ENCODE measurements at places on chromosomes 2 and 18. TPM values are rescaled to one million over a fixed set of nuclear protein-coding genes. Genes with fewer than 3 reads are reported as not detected.

The KIF3C gene
- 13.2 TPM for total RNA-seq

The RIT2 gene
- total RNA-seq = not detected

The BMP10 gene
- not detected for total RNA-seq

The TANC1 gene
- total RNA-seq = 14.7 TPM

The MREG gene
- total RNA-seq = 1.6 TPM

The ARHGAP15 gene
- not detected for total RNA-seq

The ANAPC1 gene
- 41.5 TPM for total RNA-seq

The FTCDNL1 gene
- 1.2 TPM for total RNA-seq

The SCN2A gene
- 10.9 TPM for total RNA-seq

The NBAS gene
- 98.8 TPM for total RNA-seq

The SERPINB5 gene
- 0.34 TPM for total RNA-seq

The CXCR2 gene
- not detected for total RNA-seq

The NEU2 gene
- not detected for total RNA-seq

The PID1 gene
- 38.8 TPM for total RNA-seq

The GAREM2 gene
- 0.47 TPM for total RNA-seq

The KLHL14 gene
- total RNA-seq = not detected

The SPP2 gene
- 0.16 TPM for total RNA-seq

The CPLX4 gene
- total RNA-seq = not detected

The CD8B2 gene
- total RNA-seq = not detected

The NT5C1B gene
- total RNA-seq = not detected

The NXPH2 gene
- not detected for total RNA-seq

The TXNDC2 gene
- 0.16 TPM for total RNA-seq

The WNT6 gene
- total RNA-seq = not detected

The GRB14 gene
- total RNA-seq = 0.17 TPM

The DPP4 gene
- total RNA-seq = 48.4 TPM

The LINC00305 gene
- not detected for total RNA-seq

The VPS54 gene
- total RNA-seq = 13.1 TPM

The PKDCC gene
- 53.1 TPM for total RNA-seq

The IFT172 gene
- total RNA-seq = 32.3 TPM

The SLC38A11 gene
- 0.09 TPM for total RNA-seq

The UGT1A5 gene
- total RNA-seq = not detected

The ZNF385B gene
- not detected for total RNA-seq

The LAMA3 gene
- total RNA-seq = 4.9 TPM

The LIMS1 gene
- 53.1 TPM for total RNA-seq

The HAT1 gene
- 18.4 TPM for total RNA-seq

The XIRP2 gene
- under 0.01 TPM for total RNA-seq

The ASXL3 gene
- 0.69 TPM for total RNA-seq

The MC4R gene
- total RNA-seq = not detected

The WIPF1 gene
- total RNA-seq = 5.2 TPM

The METAP1D gene
- 4.9 TPM for total RNA-seq

The POTEI gene
- not detected for total RNA-seq

The SEPTIN10 gene
- total RNA-seq = 101 TPM

The SAG gene
- not detected for total RNA-seq

The ADRA2B gene
- total RNA-seq = not detected

The NIFK gene
- 18.6 TPM for total RNA-seq

The MGAT4A gene
- not detected for total RNA-seq

The ADD2 gene
- total RNA-seq = not detected

The HSBP1L1 gene
- total RNA-seq = 9.1 TPM

The DSG1 gene
- not detected for total RNA-seq

The PJVK gene
- total RNA-seq = 3.3 TPM

The AFF3 gene
- 0.34 TPM for total RNA-seq

Data from bronchial smooth muscle cell (primary cell).